ENCODE measurements at places on chromosomes 1 and 21. TPM values are rescaled to one million over a fixed set of nuclear protein-coding genes. Genes with fewer than 3 reads are reported as not detected.

DNA sequence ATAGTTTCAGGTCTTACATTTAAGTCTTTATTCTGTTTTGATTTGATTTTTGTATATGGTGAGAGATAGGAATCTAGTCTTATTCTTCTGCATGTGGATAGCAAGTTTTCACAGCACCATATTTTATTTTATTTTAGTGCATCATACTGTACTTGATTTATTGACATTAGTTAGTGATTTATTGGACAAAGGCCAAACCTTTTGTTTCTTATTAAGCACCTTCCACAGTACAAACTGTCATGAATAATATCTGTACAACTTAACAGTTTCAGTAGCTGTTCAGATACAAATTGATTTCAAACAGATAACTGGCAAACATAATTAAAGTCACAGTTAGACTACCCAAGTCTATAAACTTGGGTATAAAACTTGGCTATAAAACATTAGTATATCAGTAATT, 15.8 kb downstream of the CD1D start:
- no peak for DNase-seq

GRCh38 chr1:100928128-100928527, 32.2 kb downstream of the SLC30A7 start:
- no peak for DNase-seq

DNA sequence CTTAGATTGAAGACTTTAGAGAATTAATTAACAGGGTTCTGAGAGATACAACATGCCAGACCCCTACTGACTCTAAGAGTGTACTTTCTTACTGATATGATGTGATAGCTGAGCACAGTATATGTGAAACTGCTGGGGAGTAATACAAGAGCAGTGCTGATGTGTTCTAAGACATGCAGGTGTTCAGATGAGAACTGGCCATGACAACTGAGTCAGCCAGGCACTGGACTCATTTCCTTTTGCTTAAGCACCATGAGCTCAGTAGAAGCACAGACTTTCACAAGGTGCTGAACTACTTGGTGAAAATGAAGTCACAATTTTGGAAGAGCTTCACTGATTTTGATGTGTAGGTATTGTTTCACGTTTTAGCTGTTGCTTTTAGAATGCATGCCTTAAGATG, 15.9 kb upstream of the POGZ start:
- no peak for DNase-seq

GRCh38 chr1:9844756-9845155, 21.0 kb upstream of the CLSTN1 start:
- DNase-seq, result no peak

DNA sequence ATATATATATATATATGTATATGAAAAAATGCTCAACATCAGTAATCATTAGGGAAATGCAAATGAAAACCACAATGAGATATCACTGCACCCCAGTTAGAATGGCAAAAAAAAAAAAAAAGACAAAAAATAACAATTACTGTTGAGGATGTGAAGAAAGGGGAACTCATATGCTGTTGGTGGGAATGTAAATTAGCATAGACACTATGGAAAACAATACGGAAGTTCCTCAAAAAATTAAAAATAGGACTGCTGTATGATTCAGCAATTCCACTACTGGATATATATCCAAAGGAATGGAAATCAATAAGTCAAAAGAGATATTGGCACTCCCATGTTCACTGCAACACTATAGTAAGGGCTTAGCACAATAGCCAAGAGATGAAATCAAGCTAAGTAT, 41.5 kb upstream of the CTBS start:
- no peak for DNase-seq

DNA sequence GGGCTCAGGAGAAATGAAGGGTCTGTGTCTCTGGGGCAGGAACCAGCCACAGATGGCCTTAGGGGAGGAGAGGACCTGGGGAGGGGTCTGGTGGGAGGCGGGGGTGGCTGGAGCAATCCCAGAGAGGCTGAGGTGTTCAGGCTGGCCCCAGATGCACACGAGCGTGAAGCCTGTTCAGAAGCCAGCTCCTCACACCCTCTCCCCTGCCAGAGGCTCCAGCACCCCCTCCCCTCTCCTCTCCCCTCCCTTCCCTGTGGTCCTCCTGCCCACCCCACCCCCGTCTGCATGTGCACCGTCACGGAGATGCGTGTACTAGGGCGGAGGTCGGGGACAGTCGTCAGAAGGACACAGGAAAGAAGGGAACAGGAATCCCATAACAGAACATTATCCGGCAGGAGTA, 115.0 kb upstream of the COL6A1 start:
- DNase-seq, result no peak

Gene ZBTB8A
- total RNA-seq, result not detected

Gene CLCA2
- total RNA-seq, result not detected

Gene CD1B
- total RNA-seq, result not detected

Gene WNT9A
- total RNA-seq, result not detected

Gene BMP8B
- 0.06 TPM for total RNA-seq

Measured in CD4-positive, alpha-beta T cell (primary cell).